ENCODE measurements at places on chromosomes 3 and 15. TPM values are rescaled to one million over a fixed set of nuclear protein-coding genes. Genes with fewer than 3 reads are reported as not detected.

- no peak for DNase-seq
These were observed 267.3 kb downstream of the FOXP1 start for GRCh38 chr3:71316066-71316777.

Gene LMCD1
- 57.6 TPM for total RNA-seq

DNA sequence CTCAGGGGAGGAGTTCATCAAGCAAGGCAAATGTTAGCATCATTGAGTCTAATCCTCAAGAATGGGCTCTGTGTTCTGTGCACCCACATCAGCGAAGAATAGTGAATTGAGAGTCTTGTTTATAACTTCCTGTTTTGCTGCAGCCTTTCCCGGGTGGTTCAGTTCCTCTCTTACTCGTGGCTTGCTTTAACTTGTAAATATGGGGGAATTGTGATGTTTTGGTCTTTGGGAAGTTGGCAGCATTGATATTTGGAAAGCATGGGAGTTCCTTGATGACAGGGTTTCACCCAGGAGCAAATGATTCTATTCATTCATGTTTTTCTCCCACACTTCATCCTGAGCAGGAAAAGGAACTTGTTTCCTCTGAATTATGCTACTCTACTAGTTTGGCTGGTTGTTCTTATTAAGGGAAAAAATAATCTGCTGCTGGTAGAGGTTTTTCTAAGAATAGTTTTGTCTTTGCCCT lies 40.4 kb downstream of the GPD1L start:
- DNase-seq: no peak

DNA sequence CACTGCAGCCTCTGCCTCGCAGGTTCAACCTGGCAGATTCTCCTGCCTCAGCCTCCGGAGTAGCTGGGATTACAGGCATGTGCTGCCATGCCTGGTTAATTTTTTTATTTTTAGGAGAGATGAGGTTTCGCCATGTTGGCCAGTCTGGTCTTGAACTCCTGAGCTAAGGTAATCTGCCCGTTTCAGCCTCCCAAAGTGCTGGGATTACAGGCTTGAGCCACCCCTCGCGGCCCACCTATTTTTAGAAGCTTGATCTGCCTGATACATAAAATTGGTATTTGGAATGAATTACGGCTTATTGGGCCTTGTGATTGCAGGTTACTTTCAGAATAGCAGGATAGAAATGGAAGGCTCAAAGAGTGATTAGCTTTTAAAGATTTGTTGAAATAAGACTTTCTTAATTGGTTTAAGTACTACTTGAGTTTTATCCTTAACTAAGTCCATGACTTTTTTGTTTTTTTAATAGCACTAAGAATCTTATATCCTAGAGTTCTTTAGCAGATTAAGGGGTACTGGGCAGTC lies 25.0 kb downstream of the GMPS start:
- no peak for DNase-seq
